ENCODE measurements at places on chromosomes 13 and 19.

GRCh38 chr13:23915308-23915707 lies 18.0 kb upstream of the C1QTNF9B start:
- peak; percentile 70 for DNase-seq

- DNase-seq, result no peak
Observed at GRCh38 chr13:35712907-35713761, 236.6 kb upstream of the MAB21L1 start.

DNA sequence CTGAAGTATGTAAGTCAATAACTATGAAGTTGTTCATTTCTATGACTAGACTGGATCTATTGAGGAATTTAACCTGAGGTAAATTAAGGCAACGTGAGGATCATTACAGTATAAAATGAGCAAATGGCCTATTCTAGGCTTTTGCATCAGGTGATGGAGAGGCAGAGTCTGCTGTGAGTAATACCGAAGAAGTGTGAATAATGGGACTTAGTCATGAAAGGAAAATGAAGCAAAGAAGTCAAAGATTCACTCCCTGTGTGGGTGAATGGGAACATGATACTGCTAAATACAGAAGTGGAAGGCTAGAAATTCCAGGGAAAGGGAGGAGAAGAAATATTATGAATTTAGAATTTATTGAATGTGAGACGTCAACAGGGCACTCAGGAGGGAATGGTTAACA lies 774.1 kb downstream of the LIG4 start:
- DNase-seq, result no peak

DNA sequence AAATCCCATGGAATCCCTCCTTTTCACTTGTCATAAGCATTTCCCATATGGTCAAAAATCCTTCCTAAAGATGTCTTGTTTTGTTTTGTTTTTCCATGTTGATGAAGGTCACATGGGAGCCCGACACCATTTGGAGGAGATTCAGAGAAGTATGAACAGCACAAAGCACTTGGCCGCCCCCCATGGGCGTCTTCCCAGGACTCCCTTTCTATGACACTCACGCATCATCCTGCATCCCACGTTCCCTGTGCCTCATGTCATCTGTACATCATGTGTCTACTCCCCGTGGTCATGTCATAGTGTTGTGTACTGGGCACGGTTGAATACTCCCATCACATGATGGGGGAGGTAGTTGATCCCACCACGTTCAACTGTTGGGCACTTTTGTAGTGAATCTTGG lies 2.0 kb downstream of the ZSCAN1 start:
- DNase-seq, result no peak

DNA sequence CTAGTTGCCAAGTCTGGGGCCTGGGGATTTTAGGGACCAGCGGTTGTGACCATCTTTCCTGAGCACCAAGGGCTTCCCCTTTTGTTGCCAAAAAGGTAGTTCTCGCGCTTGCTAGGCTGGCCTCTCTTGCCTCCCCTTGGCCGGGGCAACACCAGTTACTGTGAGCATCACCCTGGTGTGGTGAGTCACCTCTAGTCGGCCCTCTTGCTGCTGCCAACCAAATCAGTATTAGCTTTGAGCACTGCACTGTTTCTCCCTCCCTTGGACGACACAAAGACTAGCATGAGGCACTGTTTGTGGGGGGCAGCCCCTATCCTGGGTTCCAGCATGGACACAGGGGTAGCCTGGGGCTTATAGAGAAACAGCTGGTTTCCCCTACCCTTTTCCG lies 6.9 kb downstream of the SYDE1 start:
- no peak for DNase-seq

- no peak for DNase-seq
Observed at GRCh38 chr13:101209206-101209893, 207.0 kb downstream of the NALCN start.

DNA sequence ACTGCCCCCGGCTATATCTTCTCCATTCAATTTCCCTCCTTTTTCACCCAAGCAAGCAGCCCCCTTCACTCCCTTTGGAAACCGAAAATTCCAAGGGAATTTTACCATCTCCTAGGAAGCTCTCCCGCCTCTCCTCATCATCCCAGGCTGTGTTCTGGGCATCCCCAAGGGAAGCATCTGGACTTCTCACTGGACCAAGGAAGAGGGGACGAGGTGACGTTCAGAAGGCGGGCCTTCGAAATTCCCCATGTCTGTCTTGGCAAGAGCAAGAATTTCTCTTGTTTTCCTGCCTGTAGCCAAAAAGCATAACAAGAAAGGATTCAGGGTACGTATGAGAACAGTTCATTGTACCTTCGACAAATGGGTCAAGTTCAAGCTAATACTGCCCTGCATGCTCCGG lies 6.1 kb downstream of the TPRX2 start:
- DNase-seq, result no peak

DNA sequence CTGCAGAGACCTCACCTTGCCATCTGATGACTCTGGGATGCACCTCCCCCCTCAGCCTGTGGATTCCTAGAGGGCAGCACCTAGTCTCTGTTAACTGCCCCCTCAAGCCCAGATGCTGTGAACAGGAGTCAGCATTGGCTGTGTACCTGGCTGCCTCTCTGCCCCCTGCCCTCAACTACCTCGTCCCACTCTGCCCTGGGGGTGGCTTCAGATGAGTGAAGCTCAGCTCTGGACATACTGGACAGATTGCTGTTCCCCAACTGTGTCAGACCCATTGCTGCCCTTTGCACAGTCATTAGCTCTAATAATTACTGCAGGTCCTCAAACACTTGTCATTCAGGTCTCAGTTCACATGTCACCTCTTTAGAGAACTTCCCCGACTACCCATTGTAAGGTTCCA lies 182.1 kb upstream of the TSHZ3 start:
- DNase-seq, result no peak

GRCh38 chr13:85031771-85032170 lies 767.4 kb downstream of the SLITRK6 start:
- DNase-seq, result no peak

GRCh38 chr19:14519860-14520407 lies 1.7 kb upstream of the DNAJB1 start:
- DNase-seq, result no peak

Measured in NCI-H1417 (cell line).